ENCODE measurements at places on chromosomes 5 and 9.

DNA sequence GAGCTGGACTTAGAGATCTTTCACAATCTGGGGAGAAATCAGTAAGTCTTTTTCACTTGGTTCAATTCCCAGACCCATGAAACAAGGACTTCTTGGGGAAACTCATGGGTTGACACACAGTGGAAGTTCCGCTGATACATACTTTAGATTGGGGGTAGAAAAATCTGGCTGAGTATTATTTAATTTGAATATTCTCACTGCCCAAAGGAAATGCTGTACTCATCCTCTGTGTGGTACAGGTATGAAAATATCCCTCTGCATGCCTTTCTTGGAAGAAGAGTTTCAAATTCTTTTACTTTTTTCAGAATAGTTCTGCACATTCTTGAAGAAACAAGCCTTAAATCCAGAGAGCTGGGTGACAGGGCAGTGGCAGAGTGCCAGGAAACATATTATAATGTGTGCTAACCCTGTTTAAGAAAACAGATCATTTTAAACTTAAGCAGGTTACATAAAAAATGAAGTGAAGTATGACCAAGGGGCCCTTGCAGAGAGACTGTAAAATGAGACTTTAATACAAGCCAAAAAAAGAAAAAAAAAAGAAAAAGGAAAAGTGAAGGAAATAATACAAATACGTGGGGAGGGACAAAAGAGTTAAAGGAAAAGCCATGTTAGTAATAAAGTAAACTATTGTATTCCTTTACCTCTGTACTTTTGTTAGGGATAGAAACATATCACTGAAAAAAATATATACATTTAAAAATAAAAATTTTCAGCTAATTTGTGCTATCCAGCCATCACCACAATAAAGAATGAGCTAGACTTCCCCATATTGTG is 173.4 kb upstream of the NR3C1 start:
- DNase-seq: peak; percentile 18

- DNase-seq: no peak
Measured at GRCh38 chr9:130233587-130233945, 32.0 kb upstream of the HMCN2 start.

DNA sequence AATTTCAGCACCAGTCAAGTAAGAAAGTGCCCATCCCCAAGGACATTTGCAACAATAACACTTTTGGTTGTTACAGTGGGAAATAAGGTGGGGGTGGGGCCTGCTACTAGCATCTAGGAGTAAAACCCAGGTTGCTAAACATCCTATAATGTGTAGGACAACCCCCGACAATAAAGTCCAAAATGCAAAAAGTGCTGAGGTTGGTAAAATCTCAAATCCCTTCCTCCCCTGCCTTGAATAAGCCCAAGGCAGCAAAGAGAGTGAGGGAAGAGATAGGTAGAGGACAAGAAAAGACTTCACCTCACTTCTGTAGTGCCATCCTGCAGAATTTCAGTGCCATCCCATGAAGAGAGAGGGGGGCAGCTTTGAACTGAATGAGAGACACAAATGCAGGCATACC is 117.5 kb upstream of the NIPBL start:
- DNase-seq: no peak

- peak; percentile 26 for DNase-seq
Measured at GRCh38 chr5:96660971-96661854, 963 bp upstream of the CAST start.

DNA sequence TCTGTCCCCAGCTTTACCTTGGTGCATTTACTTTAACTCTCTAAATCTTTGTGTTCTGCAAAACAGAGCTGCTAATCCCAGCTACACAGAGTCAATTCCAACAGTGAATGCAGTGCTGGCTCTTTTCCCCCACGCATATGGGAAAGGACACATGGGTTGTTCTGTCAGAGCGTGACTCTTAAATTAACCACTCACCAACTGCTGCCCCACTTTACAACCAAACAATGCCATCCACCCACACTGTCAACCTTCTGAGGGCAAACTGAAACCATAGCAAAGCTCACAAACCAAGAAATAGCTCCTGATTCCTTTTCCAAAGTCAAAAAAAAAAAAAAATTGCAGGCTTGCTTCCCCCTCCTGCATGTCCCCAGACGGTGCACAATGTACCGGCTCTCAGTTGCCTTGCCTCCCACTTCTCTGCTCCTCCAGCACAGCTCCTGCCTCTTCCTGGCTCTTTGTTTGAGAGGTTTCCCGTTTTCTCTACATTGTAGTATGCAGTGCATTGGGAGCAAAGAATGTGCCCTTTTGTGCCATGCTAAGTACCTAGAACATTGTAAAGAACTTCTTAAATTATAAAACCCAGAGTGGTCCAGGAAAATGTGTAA is 151.5 kb upstream of the DAPK1 start:
- no peak for DNase-seq

- no peak for DNase-seq
Measured at GRCh38 chr5:143699121-143699520, 112.8 kb upstream of the HMHB1 start.

DNA sequence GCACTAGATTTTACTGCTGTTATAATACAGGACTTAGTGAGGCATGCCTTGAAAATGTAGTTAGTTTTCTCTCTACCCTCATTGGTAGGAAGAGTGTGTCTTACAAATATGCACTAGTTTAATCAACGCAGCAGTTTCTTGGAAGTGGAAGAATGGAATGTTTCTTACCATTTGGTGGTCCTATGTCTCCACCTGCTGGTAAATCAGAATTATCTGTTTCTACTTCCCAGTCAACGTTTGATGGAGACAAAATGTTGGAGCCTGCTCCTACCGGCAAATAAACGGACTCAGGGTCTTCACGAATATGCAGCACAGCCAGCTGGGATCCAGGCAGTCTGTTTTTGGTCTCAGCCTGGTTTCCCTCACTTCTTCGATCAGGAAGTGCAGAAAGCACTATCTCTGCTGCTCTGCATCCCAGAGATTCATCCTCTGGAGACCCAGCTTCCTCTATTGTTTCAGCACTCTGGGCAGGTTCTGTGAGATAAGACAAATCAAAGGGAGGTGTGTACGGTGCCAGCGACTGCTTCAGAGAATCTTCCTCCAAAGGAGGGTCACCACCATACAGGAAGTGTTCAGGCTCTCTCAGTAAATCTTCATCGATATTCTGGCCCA is 59.5 kb upstream of the PCA3 start:
- DNase-seq: peak; percentile 60

GRCh38 chr9:131677444-131678180 is 62.3 kb downstream of the RAPGEF1 start:
- no peak for DNase-seq

GRCh38 chr9:29793970-29794369 is 2220.7 kb upstream of the C9orf72 start:
- DNase-seq: no peak

DNA sequence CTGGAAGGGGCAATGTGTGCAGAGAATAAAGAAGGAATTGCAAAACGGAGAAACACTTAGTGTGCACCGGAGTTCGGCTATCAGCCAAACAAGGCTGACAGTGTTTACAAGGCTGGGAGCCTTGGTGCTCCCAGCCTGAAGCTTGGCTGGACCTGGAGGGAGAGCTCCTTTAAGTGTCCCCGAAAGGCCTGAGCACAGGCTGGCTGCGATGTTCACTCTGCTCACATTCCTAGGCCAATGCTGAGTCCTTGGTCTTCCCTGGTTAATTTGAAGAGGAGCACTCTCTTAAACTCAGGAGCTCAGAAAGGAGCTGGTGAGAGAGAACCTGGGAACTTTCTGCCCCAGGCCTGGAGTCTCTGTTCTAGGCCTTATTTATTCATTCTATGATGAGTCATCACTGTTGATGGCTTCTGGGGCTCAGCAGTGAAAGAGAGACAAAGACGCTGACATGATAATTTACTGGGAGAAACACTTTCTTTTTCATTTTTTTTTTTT is 88.6 kb upstream of the MYO10 start:
- DNase-seq: peak; percentile 71

DNA sequence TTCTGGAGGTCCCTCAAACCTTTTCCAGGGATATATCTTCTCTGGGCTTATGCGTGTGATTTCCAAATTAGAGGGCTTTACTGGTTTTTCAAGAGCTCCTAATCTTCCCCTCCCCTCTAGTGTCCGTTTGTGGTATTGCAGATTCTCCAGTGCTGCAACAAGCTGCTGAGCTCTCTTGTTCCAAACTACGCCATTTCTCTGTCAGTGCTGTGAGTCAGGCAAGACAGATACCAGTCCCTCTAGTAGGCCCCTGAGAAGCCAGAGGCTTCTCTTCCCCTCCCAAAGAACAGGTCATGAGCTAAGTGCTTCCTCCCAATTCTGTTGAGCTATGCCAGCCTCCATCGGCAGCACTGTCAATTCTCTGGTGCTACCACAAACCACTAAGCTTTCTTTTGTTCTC is 149.5 kb downstream of the FANCC start:
- DNase-seq: peak; percentile 22

GRCh38 chr9:120946259-120946658 is 19.7 kb upstream of the TRAF1 start:
- no peak for DNase-seq

DNA sequence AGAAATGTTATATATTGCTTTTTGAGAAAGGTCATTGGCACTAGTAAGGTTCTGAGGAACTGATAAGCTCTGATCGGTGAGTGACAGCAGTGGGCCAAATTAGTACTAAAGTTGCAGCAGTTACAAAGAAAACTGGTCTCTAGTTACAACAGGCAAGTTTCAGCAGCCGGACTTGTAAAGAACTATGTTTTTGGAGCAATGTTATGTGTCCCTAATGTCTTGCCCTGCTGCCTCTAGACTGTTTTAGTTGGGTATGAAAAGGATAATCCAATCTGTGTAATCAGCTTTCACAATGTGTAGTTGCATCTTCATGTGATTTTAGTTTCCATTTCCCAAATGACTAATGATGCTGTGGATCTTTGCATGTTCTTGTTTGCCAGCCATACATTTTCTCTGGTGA is 113.5 kb downstream of the CAMK4 start:
- no peak for DNase-seq

GRCh38 chr9:81613002-81613812 is 76.1 kb downstream of the TLE1 start:
- DNase-seq: no peak

GRCh38 chr9:123111427-123112014 is 78.1 kb downstream of the GPR21 start:
- DNase-seq: no peak

GRCh38 chr5:56881571-56881970 is 27.8 kb upstream of the SETD9 start:
- no peak for DNase-seq

DNA sequence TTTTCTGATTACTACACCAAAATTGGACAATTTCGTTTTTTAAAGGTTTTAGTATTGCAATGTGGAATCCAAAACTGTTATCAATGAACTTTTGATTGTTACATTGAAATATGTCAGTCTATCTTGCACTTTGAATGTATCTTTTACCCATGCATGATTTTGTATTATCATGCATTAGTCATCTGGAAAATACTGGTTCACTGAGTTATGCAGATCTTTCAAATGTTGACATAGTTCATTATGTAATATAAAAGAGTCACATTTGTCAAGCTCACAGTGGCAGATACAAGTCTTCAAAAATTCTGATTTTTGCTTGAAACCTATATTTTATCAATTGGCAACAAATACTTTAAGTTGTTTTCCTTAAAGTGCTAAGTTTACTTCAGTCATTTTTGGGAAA is 85.2 kb downstream of the NR3C1 start:
- no peak for DNase-seq

- DNase-seq: no peak
Measured at GRCh38 chr5:53924392-53924791, 364.0 kb downstream of the NDUFS4 start.

DNA sequence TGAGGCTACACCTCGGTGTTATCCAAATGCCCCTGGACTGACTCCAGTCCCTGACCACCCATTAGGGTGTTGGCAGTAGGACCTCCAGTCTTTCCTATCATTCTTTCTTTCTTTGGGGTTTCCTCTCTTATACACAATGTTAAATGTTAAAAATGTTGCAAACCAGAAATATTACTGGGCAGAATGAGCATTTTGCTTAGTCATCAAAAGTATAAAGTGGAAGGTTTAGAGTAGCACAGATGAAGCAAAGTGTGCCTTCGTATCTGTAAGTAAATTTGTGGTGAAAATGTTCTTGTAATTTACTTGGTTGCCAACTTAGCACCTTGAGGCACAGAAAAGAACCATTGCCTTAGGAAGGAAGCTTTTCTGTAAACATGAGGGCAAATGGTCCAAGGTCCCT is 21.7 kb upstream of the UNC13B start:
- no peak for DNase-seq

GRCh38 chr5:52844885-52845284 is 57.2 kb downstream of the ITGA1 start:
- peak; percentile 25 for DNase-seq

DNA sequence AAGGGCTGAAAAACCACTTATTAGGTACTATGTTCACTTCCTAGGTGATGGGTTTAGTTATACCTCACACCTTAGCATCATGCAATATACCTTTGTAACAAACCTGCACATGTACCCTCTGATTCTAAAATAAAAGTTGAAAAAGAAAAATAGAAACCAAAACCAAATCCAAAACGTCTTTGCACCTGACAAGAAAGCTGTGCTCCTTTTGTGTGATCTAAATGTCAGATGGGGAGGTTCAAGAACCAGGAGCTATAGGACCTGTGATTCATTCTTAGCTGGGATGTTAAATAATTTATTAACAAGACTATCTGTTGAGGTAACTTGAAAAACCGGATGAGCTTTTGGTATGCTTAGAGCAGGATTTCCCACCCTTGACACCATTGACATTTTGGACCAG is 16.9 kb upstream of the TNFSF15 start:
- DNase-seq: no peak

DNA sequence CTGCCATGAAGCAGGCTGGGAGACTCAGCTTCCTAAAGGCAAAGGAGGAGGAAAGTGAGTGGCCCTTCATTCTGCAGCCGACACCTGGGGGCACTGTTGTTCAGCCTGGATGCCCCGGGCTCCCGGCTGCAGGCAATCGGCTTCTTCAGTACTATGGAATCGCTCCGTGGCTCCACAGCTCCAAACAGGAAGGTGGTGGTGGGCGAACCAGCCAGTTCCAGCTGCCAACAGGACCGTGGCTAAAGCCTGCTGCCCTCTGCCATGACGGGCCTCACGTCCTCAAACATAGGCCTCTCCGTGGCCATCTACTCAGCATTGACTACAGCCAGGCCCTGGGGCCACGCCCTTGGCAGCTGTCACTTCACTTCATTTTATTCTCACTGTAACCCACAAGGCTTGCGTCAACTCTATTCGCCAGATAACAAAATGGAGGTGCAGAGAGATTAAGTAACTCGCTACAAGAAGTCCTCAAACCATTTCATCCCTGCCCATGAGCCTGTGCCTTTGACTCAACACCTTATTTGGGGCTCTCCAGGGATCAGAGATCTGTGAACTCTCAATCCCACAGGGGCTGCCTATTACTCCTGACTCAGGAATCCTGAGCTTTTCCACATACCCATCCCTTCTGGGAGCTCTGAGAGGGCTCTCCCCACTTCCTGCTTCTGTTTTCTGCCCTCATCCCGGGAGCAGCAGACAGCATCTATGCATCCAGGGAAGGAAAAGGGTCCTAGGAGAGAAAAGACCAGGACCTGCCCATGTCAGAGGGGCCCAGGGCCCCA is 38.0 kb downstream of the PAX5 start:
- DNase-seq: peak; percentile 71

GRCh38 chr9:125492719-125493118 is 214.3 kb downstream of the MAPKAP1 start:
- no peak for DNase-seq
